ENCODE measurements at places on chromosomes 3 and 15. TPM values are rescaled to one million over a fixed set of nuclear protein-coding genes. Genes with fewer than 3 reads are reported as not detected.

- no peak for DNase-seq
Observed at GRCh38 chr3:17469520-17469919, 272.9 kb downstream of the TBC1D5 start.

GRCh38 chr3:184662187-184662586 lies 49.7 kb downstream of the MAGEF1 start:
- DNase-seq = no peak

GRCh38 chr3:123104550-123104949 lies 37.7 kb downstream of the PDIA5 start:
- DNase-seq = peak; percentile 42

EPHB1 gene
- total RNA-seq = 0.29 TPM

GOLGA6B gene
- not detected for total RNA-seq

Measured in H4 (cell line).